ENCODE measurements at places on chromosomes 4 and X.

- no peak for DNase-seq
Observed at GRCh38 chr4:115950806-115951205, 837.4 kb upstream of the NDST4 start.

DNA sequence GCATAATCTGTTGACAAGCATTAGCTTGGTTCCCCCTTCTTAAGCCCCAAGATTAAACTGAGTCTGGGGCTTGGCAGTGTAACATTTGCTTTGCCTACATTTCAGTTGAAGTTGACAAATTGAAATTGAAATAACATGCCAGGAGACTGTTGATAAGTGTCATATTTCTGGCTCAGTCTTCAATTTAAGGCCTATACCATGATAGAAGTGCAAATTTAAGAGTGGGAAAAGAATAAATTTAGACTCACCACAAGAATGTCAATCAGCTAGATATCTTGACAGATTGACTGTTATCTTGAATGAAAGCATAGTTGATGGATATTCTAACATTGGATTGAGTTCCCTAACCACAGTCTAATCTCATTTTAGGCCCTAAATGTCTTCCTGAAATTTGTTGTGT is 117.6 kb downstream of the MAGEB17 start:
- DNase-seq, result no peak

DNA sequence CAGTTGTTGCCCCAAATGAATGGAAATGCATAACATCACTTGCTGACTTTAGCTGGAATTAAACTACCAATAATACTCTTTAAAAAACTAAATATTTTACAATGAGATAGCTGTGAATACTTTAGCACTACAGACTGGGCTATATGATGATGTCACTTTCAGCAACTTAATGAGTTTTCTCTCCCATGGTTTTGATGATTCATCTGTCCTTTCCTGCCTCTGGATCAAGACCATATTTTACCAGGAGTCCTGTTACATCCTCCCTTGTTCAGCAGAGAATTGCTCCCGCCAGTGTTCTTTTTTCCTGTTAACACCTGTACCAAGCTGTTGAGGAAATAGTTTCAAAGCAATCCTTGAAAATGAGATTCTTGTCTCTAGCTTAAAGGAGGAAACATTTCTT is 543.0 kb downstream of the SPRY1 start:
- no peak for DNase-seq

DNA sequence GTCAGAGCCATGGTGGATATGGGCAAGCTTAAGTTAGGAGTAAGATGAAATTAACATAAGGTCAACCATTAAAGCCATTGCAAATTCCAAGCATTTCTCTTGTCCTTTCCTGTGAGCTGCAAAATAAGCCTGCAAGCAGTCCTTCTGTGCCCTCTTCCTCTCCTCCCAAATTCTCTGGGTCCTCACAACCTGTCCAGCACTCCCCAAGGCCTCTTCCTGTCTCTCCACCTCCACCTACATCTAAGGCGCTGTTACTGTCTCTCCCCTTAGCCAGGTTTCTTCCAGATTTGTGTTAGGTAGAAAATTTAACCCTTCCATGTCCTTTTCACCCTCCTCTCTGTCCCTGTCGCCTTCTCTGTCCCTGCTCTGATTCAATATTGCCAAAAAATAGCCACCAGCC is 22.2 kb downstream of the ETDC start:
- no peak for DNase-seq

GRCh38 chrX:21493226-21493830 is 119.1 kb downstream of the CNKSR2 start:
- DNase-seq, result no peak

DNA sequence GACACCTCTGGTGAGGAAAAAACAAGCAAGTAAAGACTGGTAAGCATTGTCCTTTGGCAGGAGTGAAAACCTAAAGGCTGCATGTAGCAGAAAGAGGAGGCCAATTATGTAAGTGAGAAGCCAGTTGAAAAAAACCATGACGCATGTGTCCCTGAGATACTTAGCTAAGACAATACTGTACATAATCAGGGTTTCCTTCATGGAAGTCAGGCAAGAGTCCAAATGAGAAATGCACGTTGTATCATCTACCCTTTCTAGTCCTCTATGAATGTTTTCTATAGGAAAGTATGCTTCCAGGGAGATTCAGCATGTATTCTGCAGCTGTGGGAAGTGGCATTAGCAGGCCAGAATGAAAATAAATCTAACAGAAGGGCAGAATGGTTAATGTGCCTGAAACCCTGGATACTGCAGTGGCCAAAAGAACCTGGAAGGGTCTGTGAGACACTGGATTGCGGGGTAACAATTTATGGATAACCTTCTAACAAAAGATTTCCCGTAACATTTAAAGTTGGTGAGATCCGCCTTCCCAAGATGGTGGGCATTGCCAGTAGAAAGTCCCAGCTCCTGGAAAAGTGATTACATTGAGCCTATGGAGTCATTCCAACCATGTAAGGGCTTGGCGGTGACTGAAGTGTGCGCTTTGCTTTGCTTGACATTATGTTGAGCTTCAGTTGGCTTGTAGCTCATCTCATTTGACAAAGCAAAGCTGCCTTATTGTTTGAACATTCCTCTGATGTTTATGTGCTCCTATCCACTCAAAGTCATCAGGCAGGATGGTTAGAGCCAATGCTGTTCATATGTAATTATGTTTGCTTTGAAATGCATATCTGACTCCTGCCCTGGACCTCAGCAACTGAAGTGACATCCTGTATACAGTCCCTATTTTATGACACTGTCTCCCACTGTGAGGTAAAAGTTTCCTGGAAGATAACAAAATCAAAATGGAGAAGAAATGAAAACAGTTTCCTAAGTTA is 200.4 kb downstream of the ARHGAP24 start:
- DNase-seq, result no peak

- no peak for DNase-seq
Observed at GRCh38 chr4:1403591-1404572, 2.4 kb downstream of the NKX1-1 start.
